ENCODE measurements at places on chromosomes 5 and 9.

- DNase-seq = no peak
Measured at GRCh38 chr9:7841831-7842230, 42.3 kb upstream of the DMAC1 start.

GRCh38 chr9:120236596-120236995 is 343.4 kb downstream of the CDK5RAP2 start:
- DNase-seq = no peak

DNA sequence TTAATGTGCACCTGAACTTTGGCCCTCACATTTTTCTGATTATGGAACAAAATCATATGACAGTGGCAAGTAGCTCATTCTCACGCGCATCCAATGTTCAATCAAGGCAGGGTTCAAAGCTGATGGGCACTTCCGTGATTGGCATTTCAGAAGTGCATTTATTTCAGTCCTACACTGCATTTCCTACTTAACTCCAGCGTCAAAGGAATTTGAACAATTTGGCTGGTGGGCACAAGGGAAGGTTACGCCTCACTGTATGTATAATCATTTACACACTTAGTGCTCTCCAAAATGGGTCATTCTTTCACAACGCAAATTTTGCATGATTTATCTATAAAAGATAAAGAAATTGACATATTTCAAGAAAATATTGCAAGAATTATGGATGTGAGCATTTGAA is 167.9 kb upstream of the VLDLR start:
- no peak for DNase-seq

DNA sequence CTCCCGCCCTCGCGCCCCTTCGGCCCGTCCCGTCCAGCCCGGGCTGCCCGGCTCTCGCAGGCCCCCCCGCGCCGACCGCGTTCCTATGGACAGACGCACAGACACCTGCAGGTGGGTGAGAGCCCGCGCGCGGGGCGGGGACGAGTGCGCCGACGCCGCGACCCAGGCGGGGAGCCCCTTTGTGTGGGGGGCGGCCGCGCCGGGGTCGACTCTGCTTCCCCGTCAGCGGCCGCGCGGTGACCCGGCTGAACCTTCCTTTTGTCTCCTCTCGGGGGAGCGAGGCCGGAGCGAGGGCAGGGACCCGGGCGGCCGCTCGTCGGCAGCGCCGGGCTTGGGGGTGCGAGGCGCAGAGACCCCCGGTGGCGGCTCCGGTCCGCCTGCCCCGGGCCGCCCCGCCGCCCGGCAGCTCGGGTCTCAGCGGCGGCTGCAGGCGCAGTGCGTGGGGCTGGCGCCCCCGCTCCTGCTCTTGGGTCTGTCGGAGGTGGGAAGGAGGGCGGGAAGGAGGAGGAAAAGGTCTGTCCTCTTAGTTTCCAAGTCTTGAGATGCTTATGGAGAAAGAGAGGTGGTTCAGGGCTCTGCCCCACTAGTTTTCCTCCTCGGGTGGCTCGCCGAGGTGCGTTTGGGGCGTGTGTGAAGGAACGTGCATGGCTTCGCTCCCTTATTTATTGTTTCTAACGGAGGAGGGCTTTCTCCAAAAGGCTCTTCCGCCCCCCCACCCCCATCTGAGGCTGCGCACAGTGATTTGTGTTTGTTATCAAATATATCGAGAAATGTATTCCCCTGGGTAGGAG is 576 bp downstream of the KIAA1958 start:
- DNase-seq = no peak

GRCh38 chr5:81752644-81752963 is 1.7 kb upstream of the SSBP2 start:
- no peak for DNase-seq

DNA sequence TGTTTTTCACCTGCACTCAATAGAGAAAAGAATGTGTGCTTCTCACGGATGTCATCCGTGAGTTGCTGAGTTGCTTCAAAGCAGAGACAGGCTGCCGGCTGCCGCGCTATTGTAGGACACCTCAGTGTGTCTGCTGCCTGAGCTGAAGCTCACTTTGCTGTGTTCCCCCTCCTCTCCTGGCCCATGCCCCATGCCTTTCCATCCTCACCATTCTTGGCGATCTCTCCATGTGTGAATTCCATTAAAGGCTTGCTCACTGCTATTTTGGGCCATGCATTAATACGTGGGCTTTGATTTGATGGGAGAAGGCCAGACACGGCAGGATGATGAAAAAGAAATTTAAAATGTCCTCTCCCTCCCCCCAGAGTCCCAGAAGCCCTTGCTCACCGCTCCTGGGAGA is 14.5 kb downstream of the ADAM19 start:
- DNase-seq = no peak

- no peak for DNase-seq
Measured at GRCh38 chr5:887947-888637, 4.5 kb downstream of the BRD9 start.
